ENCODE measurements at places on chromosomes 3 and 15. TPM values are rescaled to one million over a fixed set of nuclear protein-coding genes. Genes with fewer than 3 reads are reported as not detected.

Gene GOLGA6A
- 0.82 TPM for total RNA-seq

Gene ECE2
- total RNA-seq, result not detected

DNA sequence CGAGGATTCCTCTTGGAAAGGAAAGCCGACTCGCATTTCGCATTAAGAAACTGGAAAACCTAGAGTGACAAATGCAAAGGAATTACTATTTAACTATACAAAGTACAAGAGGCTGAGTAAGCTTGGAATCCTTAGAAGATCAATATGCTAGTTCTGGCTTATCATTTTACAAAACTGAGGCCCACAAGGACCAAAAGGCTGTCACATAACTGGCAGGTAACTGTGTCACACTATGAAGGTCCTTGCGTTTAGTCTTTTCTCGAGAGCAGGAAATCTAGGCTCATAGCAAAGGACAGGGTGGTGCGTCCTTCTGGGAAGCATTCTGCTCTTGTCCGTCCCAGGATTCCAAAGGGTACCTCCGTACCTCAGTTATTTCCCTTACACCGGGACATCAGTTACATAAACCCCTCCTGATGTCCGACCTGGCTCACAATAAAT lies 629 bp downstream of the RPL24 start:
- peak overlapping the region; percentile 75 for H3K4me3 ChIP-seq
- H3K36me3 ChIP-seq, result peaks cover 43% of the 10 kb centered on the region
- H3K4me1 ChIP-seq, result peaks cover 27% of the 10 kb centered on the region
- H3K27me3 ChIP-seq, result no peaks in the 10 kb centered on the region

DNA sequence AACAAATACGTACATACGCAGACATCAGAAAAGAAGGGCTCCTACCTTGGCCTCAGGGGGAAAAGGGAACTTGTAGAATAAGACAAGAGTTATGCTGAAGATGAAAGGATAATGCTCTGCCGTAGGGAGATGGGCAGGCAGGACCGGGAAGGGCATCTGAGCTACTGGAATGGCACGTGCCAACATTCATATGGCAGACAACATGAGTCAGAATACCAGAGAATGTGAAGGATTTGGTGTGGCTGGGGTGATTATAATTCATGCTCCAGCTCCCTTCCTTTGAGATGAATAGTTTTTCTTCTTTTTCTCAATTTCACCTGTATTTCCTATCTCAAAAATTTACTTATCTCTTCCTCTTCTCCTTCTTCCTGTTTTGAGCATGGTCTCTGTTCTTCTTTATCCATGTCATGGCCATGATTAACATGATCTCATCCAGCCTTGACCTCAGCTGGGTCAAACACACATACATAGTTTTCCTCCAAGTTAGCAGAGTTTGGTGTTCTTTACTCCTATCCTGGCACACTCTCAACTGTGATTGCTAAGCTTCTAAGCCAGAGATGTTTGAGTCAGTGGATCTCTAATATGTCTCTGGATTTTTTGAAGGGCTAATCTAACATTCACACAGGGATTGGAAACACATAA lies 507.0 kb downstream of the FOXP1 start:
- no peaks in the 10 kb centered on the region for H3K36me3 ChIP-seq
- H3K4me3 ChIP-seq, result no peak overlapping the region
- no peaks in the 10 kb centered on the region for H3K27me3 ChIP-seq
- no peak for DNase-seq
- peaks cover 27% of the 10 kb centered on the region for H3K4me1 ChIP-seq
- no peak overlapping the region for H3K27ac ChIP-seq

DNA sequence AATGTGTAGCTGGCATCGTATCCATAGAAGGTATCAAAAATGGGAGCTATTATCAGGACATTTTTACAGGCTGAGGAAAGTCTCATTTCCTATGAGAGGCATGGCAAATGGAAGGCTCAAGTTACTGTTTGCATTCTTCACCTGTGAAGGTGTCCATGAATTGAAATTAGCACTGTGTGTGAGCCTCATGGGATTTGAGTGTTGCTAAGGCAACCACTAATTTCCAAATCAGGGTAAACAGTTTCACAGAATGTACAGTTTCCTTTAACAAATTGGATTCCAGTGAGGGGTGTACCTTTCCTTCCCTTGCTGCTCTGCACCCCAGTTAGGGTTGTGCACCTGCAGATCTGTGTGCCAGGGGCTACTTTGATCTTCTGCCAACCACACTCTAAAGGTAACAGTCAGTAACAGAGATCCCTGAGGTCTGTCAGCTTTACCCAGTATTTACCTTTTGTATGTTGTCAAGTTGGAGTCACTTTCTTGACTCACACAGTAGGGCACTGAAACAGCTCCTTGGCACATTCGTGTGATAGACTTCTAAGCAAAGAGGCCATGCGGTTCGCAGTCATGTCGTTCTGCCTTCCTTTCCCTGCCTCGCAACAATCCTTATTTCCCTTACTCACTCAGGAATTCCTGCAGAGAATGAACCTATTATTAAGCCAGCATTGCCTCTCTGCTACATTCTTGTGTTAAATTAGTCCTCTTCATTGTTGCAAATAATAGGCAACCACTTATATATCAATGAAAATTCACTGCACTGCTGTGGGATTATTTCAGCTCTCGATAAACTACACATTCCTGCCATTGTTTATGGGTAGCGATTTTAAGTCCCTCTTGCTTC lies 129.8 kb upstream of the GBE1 start:
- no peaks in the 10 kb centered on the region for H3K36me3 ChIP-seq
- no peak overlapping the region for H3K4me3 ChIP-seq
- no peaks in the 10 kb centered on the region for H3K4me1 ChIP-seq
- DNase-seq, result no peak
- no peak overlapping the region for H3K27ac ChIP-seq

- H3K27ac ChIP-seq, result no peak overlapping the region
- no peaks in the 10 kb centered on the region for H3K36me3 ChIP-seq
- no peak for DNase-seq
- no peak overlapping the region for H3K4me3 ChIP-seq
- no peaks in the 10 kb centered on the region for H3K27me3 ChIP-seq
These were observed 104.6 kb downstream of the RAP2B start for GRCh38 chr3:153266619-153267018.

DNA sequence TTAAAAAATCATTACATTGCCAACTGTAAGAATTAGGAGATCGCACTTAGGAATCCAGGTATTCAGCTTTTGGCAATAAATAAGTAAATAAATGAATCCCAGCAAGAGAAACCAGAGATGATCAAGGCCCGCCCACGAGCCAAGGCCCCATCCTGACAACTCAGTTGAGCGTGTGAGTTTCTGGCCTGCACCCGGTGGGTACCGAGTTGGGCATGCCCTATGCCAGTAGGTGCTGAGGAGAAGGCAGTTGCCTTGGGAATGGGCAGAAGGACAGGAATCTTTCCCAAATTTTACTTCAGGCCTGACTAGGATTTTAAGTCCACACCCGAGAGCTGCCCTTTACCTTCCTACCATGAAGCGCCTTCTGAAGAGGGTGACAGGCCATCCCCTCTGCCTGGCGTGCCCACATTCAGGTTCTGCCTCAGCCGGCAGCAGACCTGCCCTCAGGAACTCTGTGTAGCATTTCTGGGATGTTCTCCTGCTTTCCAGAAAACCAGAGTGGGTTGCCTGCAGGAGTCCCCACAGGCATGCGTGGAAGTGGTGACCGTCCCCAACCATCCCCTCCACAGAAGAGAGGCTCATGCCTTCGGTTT lies 99.3 kb upstream of the ALDH1A3 start:
- no peaks in the 10 kb centered on the region for H3K27me3 ChIP-seq
- no peak for DNase-seq
- H3K27ac ChIP-seq, result no peak overlapping the region
- no peaks in the 10 kb centered on the region for H3K36me3 ChIP-seq
- no peaks in the 10 kb centered on the region for H3K4me1 ChIP-seq
- H3K4me3 ChIP-seq, result no peak overlapping the region

- no peaks in the 10 kb centered on the region for H3K4me1 ChIP-seq
- no peaks in the 10 kb centered on the region for H3K36me3 ChIP-seq
- H3K27ac ChIP-seq, result no peak overlapping the region
- H3K4me3 ChIP-seq, result no peak overlapping the region
- no peaks in the 10 kb centered on the region for H3K27me3 ChIP-seq
- DNase-seq, result no peak
These were observed 28.8 kb upstream of the PROK2 start for GRCh38 chr3:71813704-71814103.

- no peak overlapping the region for H3K27ac ChIP-seq
- H3K4me1 ChIP-seq, result no peaks in the 10 kb centered on the region
These were observed 175.4 kb upstream of the NR2E3 start for GRCh38 chr15:71634820-71635560.

GRCh38 chr3:46318207-46318927 lies 35.5 kb upstream of the CCR2 start:
- no peaks in the 10 kb centered on the region for H3K36me3 ChIP-seq
- H3K27me3 ChIP-seq, result no peaks in the 10 kb centered on the region
- no peak overlapping the region for H3K27ac ChIP-seq
- no peak for DNase-seq
- peaks cover 12% of the 10 kb centered on the region for H3K4me1 ChIP-seq

- H3K36me3 ChIP-seq, result no peaks in the 10 kb centered on the region
- no peaks in the 10 kb centered on the region for H3K27me3 ChIP-seq
- H3K27ac ChIP-seq, result no peak overlapping the region
- no peak for DNase-seq
- no peak overlapping the region for H3K4me3 ChIP-seq
- H3K4me1 ChIP-seq, result no peaks in the 10 kb centered on the region
These were observed 163.8 kb upstream of the CMC1 start for GRCh38 chr3:28077572-28077971.

DNA sequence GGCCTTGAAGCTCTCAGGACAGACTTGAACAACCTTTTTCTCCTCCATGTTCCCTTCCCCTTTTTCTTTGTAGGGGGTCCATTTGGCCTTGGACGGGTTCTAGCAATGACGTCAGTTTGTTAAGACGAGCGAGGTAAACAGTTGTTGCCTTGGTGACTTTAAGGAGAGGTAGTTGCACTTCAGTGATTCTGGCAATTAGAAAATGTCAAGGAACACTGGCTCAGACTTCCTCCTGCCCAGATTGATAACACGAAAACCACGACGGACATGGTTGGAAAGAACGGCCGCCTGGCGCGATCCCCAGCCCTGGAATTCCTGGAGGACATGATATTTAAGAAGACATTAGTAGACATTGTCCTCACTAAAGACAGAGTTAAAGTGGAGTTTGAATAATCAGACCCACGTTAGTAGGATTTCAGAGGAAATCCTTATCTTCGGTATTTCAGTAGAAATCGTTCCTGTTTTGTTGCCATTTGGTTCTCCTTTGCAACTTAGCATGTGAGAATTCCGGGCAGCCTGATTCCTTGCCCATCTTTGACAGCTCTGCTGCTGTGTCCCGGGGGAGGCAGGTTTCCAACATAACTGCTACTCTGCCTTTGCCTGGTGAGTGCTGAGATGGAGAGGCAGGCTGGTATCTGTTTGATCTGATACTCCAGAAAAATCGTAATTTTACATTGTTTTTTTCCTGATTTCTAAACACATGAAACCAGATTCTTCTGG lies 87.3 kb downstream of the ST6GAL1 start:
- H3K4me3 ChIP-seq, result no peak overlapping the region
- peaks cover 15% of the 10 kb centered on the region for H3K36me3 ChIP-seq
- DNase-seq, result no peak
- peaks cover 61% of the 10 kb centered on the region for H3K4me1 ChIP-seq
- no peaks in the 10 kb centered on the region for H3K27me3 ChIP-seq
- peak overlapping the region; percentile 69 for H3K27ac ChIP-seq

DNA sequence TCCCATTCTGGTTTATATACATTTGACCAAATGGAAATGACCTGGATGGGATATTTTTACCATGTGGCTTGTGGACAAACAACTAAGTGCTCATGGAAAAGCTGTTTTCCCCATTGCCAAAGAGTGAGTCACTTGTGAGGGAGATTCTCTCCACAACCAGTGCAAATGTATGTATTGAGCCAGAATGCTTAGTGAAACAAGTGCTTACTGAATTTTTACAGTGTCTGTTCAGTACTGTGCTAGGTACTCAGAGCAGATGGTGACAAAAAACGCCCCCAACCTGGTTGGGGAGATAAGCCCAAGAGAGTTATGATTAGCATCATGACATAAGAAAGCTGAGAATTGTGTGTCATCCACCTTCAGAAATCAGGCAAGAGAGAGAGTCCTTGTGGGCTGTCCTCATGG lies 2.3 kb downstream of the CHP1 start:
- no peak for DNase-seq
- H3K27me3 ChIP-seq, result no peaks in the 10 kb centered on the region
- H3K4me1 ChIP-seq, result peaks cover 19% of the 10 kb centered on the region

- no peak for DNase-seq
- H3K36me3 ChIP-seq, result no peaks in the 10 kb centered on the region
- H3K27ac ChIP-seq, result no peak overlapping the region
- no peaks in the 10 kb centered on the region for H3K27me3 ChIP-seq
These were observed 24.1 kb downstream of the ARPP21 start for GRCh38 chr3:35663471-35663870.

GRCh38 chr3:4680227-4680691 lies 187.1 kb downstream of the ITPR1 start:
- H3K27ac ChIP-seq, result no peak overlapping the region
- peaks cover 34% of the 10 kb centered on the region for H3K36me3 ChIP-seq

- H3K27ac ChIP-seq, result no peak overlapping the region
- H3K27me3 ChIP-seq, result no peaks in the 10 kb centered on the region
- H3K4me3 ChIP-seq, result no peak overlapping the region
- no peaks in the 10 kb centered on the region for H3K36me3 ChIP-seq
- DNase-seq, result no peak
These were observed 156.2 kb downstream of the ADAMTSL3 start for GRCh38 chr15:83810110-83810509.

DNA sequence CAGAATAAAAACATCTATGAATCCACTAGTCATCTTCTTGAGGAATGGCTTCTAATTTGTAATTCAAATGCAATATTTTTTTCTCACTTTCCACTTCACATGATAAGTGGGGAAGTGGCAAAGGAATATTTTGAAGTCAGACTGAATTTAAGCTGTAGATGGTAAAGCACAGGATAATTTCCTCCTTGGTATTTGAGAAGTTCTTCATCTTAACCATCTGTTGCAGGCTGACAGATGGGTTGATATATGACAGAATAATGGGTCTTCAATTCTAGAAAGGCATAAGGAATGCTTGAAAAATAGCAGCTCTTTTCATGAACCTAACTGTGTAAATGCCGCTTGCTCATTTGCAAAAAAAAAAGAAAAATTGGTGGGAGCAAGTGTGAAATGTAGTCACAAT lies 66.5 kb upstream of the SNTN start:
- H3K4me3 ChIP-seq, result no peak overlapping the region
- H3K36me3 ChIP-seq, result no peaks in the 10 kb centered on the region
- DNase-seq, result no peak
- no peaks in the 10 kb centered on the region for H3K27me3 ChIP-seq

All from natural killer cell (primary cell).